ENCODE measurements at places on chromosomes 5 and 9. TPM values are rescaled to one million over a fixed set of nuclear protein-coding genes. Genes with fewer than 3 reads are reported as not detected.

GRCh38 chr5:72472666-72473422 is 34.4 kb downstream of the ZNF366 start:
- H3K27me3 ChIP-seq = peaks cover 25% of the 10 kb centered on the region
- H3K4me1 ChIP-seq = no peaks in the 10 kb centered on the region
- DNase-seq = no peak
- H3K36me3 ChIP-seq = no peaks in the 10 kb centered on the region
- no peak overlapping the region for H3K4me3 ChIP-seq

DNA sequence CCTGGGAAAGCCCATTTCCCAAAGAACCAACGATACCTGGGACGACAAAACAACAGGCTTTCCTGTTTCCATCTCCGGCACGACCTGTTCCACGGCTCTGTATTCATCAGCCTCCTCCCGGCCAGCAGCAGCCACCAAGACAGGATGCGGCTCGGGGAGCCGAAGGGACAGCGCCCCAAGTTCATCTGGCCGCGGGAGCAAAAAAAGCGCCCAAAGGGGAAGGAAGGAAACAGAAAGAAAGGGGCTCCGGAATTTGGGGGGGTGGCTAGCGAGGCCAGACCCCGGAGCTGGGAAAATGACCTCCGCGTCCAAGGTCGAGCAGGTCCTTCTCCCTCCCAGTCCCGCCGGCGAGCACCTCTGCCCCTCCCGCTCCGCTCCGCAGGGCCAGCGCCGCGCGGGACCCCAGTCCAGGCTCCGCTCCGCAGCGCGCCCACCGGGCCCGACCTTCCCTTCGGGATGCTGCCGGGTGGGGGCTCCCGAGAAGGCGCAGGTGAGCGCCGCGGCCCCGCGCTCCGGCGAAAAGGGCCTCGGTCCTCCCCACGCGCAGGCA is 608 bp downstream of the ELOVL7 start:
- peak overlapping the region; percentile 79 for H3K4me3 ChIP-seq
- no peak overlapping the region for H3K27ac ChIP-seq
- no peak for DNase-seq

GRCh38 chr5:181189962-181190710 is 14.9 kb downstream of the TRIM7 start:
- H3K4me3 ChIP-seq = peak overlapping the region; percentile 94
- H3K27me3 ChIP-seq = no peaks in the 10 kb centered on the region

DNA sequence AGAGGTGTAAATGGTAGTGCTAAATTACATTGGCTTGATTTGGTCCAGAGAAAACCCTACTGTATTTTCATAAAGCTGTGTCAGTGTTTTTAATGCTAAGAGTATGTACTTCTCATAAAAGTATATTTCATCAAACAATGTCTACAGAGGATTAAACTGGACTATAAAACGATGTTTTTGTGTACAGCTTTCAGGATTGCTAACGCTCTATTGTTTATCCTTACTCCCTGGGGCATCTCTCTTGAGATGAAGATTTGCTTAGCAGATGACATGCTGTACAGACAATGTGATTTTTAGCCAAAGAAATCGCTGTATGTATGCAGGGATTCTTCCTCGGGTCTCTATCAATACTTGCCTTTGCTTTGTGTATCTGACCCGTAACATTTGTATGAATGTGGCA is 216.0 kb downstream of the FBXL7 start:
- no peak overlapping the region for H3K4me3 ChIP-seq
- no peak for DNase-seq
- no peak overlapping the region for H3K27ac ChIP-seq
- H3K36me3 ChIP-seq = no peaks in the 10 kb centered on the region

The CCNO gene
- total RNA-seq = 0.27 TPM

The CDX1 gene
- total RNA-seq = not detected

- no peak overlapping the region for H3K4me3 ChIP-seq
- no peak for DNase-seq
- H3K4me1 ChIP-seq = no peaks in the 10 kb centered on the region
- H3K36me3 ChIP-seq = no peaks in the 10 kb centered on the region
- H3K27ac ChIP-seq = no peak overlapping the region
- H3K27me3 ChIP-seq = no peaks in the 10 kb centered on the region
These were observed 46.5 kb downstream of the SVEP1 start for GRCh38 chr9:110532908-110533665.

DNA sequence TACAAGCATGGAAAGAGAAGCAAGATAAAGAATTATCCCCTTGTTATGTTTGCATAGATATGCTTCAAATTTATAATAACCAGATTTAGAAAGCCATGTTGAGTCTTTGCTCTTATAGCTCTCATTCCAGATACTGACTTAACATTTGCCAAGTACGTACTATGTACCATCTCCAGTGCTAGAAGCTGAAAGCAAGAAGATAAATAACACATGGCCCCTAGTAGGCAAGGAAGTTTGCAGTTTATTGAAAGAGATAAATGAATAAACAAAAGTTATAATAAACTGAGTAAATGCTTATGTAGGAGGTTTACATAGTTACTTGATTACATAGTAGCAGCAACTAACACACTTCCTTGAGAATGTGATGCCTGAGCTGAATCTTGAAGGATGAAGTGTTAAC is 628.4 kb downstream of the HINT1 start:
- H3K27ac ChIP-seq = no peak overlapping the region
- H3K4me1 ChIP-seq = no peaks in the 10 kb centered on the region

The GPR151 gene
- not detected for total RNA-seq

DNA sequence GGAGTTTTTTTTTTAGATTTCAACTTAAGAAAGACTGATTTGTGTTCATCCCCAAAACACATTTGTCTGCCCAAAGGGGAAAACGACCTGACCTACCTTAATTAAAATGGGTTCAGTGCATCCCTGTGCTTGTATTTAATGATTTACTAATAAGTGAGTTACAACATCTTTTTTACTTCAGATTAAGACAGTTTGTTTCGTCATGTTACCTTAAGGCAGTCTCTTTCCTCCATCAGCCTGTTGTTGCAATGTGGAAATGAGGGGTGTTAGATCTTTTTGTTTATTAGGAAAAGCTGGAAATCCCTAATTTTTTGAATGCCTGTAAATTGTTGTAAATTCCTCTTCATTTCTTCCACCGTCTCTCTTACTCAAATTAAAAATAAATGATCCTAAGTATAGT is 177.5 kb downstream of the GDNF start:
- no peaks in the 10 kb centered on the region for H3K4me1 ChIP-seq
- H3K36me3 ChIP-seq = no peaks in the 10 kb centered on the region
- DNase-seq = no peak
- H3K4me3 ChIP-seq = no peak overlapping the region

DNA sequence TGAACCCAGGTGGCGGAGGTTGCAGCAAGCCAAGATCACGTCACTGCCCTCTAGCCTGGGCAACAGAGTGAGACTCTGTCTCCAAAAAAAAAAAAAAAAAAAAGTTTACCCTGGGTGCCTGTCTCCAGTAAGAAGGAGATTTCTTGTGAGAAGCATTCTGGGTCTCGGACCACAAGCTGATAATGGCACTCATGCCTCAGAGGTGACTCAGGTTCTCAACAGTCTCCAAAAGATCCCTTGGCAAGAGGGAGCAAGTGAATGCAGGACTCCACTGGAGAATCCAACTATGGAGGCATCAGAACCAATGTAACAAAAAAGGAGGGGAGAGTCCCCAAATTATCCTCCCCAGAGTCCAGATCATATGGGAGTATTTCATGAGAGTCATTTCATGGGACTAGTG is 106.0 kb upstream of the LRRTM2 start:
- no peak overlapping the region for H3K4me3 ChIP-seq
- H3K36me3 ChIP-seq = peaks cover 2% of the 10 kb centered on the region
- H3K27me3 ChIP-seq = no peaks in the 10 kb centered on the region
- peaks cover 52% of the 10 kb centered on the region for H3K4me1 ChIP-seq
- no peak overlapping the region for H3K27ac ChIP-seq

All from activated T-helper 2 cell treated with anti-CD3 and anti-CD28 coated beads, Interferon-gamma antibody, Interleukin-2, Interleukin-4, amounts not matched to agents 10 μg/mL and 5 μg/mL and 100 μg/mL, durations not matched to agents 14 hours and 24 hours and 36 hours (primary cell).